Urinary bladder (tissue), 4 donors: ENCODE measurements at places on chromosomes 7 and 10. TPM values are rescaled to one million over a fixed set of nuclear protein-coding genes. Genes with fewer than 3 reads are reported as not detected.

PTF1A gene
- not detected for total RNA-seq

SFTPA1 gene
- not detected for total RNA-seq

- no peak for DNase-seq
Observed at GRCh38 chr10:14975672-14976273, 16.6 kb downstream of the MEIG1 start.

DNA sequence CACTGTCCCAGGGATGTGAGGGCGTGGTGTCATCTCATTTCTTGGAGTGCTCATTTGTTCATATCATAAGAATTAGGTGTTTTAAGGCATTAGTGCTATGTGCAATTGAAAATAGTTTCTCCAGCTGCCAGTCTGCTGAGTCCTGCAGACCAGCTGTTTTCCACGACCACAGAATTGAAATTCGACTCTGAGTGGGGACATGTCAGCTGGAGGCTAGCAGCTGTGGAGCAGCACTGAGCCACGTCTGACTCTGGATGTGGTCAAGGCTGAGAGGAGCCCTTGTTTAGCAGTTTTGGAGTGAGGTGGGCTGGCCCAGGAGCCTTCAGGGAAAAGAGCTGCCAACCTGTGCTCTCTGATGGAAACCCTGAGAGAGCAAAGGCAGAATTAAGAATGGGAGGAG, 156.3 kb upstream of the GRB10 start:
- DNase-seq, result no peak

GRCh38 chr10:71475243-71475871, 78.6 kb downstream of the CDH23 start:
- no peak for DNase-seq

PDE1C gene
- 20.4 TPM for total RNA-seq

IL6 gene
- 0.32 TPM for total RNA-seq

DNA sequence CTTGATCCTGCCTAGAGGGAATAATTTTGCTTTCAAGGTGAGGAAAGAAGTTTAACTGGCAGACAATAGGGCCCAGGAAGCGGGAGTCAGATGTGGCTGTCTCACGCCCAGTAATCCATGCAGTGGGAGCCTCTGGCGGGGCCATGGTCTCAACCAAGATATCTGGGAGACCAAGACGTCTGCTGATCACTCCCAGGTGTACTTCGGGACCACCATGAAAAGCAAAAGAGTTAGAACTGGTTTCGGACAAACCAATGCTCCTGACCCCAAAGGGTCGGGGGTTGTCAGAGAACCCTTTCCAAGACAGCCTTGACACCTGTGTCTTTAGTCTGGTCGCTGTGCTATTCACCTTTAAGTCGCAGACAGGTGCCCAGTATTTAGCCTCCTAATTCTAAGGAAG, 256.9 kb upstream of the MBL2 start:
- no peak for DNase-seq

MALRD1 gene
- total RNA-seq, result 13.8 TPM

H2BK1 gene
- not detected for total RNA-seq

- no peak for DNase-seq
Observed at GRCh38 chr7:149005427-149006344, 22.6 kb downstream of the PDIA4 start.

PKD2L1 gene
- not detected for total RNA-seq

DNA sequence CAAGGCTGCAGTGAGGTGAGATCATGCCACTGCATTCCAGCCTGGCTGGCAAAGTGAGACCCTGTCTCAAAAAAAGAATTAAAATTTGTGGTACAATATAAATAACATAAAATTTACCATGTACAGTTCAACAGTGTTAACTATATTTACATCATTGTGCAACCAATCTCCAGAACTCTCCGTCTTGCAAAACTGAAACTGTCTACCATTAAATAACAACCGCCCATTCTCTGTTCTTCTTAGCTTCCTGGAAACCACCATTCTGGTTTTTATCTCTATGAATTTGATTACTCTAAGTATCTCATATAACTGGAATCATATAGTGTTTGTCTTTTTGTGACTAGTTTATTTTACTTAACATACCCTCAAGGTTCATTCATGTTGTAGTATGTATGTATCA, 167.6 kb downstream of the AUTS2 start:
- no peak for DNase-seq

DNA sequence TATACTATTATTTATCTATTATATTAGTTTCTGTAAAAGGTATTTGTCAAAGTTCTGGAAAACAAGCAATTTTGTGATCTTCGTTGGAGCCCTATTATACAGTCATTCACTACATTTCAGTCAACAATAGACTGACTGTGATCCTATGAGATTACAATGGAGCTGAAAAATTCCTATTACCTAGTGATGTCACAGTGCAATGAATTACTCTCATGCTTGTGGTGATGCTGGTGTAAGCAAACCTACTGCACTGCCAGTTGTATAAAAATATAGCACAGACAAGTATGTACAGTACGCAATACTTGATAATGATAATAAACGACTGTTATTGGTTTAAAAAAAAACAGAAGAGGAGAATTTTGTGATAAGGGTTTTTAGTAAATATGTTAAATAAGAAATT, 21.4 kb downstream of the OR6V1 start:
- DNase-seq, result no peak

ECD gene
- 29.1 TPM for total RNA-seq

MEOX2 gene
- total RNA-seq, result 43.1 TPM

ABHD11 gene
- total RNA-seq, result 5.8 TPM

- DNase-seq, result no peak
Observed at GRCh38 chr7:99235925-99236324, 28.0 kb upstream of the KPNA7 start.

GRCh38 chr7:40463446-40463845, 328.6 kb downstream of the SUGCT start:
- no peak for DNase-seq

DNA sequence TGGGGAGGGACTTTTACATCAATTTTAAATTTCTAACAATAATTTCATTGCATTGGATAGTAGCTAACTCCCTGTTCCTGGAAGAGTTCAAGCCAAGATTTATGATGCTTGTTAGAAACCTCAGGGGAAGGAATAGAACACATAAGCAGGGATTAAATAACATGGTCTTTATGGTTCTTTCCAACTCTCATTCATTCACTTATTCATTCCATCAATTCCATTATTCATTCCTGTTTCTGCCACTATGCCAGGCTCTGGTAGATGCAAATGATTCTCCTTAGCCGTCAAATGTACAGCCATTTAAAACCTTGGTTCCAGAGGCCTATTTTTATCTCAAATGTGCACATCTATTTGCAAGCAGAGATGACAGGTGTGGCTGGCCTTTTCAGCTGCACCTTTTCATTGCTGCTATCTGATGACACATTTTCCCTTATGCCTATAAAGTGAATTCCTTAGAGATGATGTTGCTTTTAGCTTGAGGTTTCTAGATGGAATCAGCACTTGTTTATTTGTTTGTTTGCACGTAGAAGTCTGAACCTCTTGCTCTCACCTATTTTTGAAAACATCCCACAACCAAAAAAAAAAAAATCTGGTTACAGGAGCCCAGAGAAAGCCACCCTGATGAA, 205.7 kb upstream of the IGFBP3 start:
- DNase-seq, result no peak

- DNase-seq, result no peak
Observed at GRCh38 chr7:14717816-14718215, 184.7 kb downstream of the DGKB start.

CTTNBP2 gene
- total RNA-seq, result 13.1 TPM

IRF5 gene
- 5.3 TPM for total RNA-seq

- DNase-seq, result no peak
Observed at GRCh38 chr7:158358926-158359645, 228.5 kb downstream of the PTPRN2 start.
